NCI-H1417 treated with DMSO at 0.1 percent for 48 hours (cell line): ENCODE measurements at places on chromosomes 7 and 10.

- no peak for DNase-seq
These were observed 32.7 kb upstream of the MACC1 start for GRCh38 chr7:20249920-20250319.

GRCh38 chr10:70618663-70619062, 16.1 kb upstream of the PRF1 start:
- no peak for DNase-seq

- DNase-seq: no peak
These were observed 6.0 kb downstream of the ATP6V1F start for GRCh38 chr7:128868624-128869137.

GRCh38 chr7:76278540-76278939, 23.9 kb upstream of the HSPB1 start:
- DNase-seq: no peak

- DNase-seq: no peak
These were observed 137.2 kb upstream of the IGFBP3 start for GRCh38 chr7:46058086-46058823.

GRCh38 chr7:142770661-142771352, at the start of gene PRSS2:
Gene PRSS2, plus strand, starts transcription at chr7:142770970. Its CDS starts 13 bp downstream, at chr7:142770983.
- no peak for DNase-seq
